ENCODE measurements at places on chromosomes 1 and 21.

DNA sequence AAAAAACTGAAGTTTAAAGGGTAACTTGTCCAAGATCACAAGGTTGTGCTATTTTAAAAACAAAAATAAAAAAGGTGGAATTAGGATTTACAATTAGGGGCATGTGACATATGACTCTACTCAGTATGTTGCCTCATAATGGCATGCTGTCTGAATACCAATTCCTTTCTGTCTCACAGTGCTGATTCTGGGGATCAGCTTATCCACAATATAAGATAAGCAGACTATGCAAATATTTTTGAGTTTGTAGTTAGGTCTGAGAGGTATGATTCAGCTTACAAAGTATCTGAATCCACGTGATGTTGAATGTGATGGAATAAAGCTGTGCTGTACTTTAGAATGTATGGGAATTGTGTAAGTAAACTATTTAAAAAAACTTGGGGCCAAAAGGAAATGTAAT lies 216.6 kb downstream of the HHIPL2 start:
- DNase-seq = no peak

GRCh38 chr1:33443080-33443704 lies 12.3 kb upstream of the PHC2 start:
- DNase-seq = no peak

- peak; percentile 53 for DNase-seq
Measured at GRCh38 chr1:198878566-198878965, 239.7 kb downstream of the PTPRC start.

- peak; percentile 91 for DNase-seq
Measured at GRCh38 chr1:170929412-170929834, 5.9 kb upstream of the MROH9 start.

- DNase-seq = peak; percentile 38
Measured at GRCh38 chr1:90386899-90387720, 330.0 kb downstream of the BARHL2 start.

DNA sequence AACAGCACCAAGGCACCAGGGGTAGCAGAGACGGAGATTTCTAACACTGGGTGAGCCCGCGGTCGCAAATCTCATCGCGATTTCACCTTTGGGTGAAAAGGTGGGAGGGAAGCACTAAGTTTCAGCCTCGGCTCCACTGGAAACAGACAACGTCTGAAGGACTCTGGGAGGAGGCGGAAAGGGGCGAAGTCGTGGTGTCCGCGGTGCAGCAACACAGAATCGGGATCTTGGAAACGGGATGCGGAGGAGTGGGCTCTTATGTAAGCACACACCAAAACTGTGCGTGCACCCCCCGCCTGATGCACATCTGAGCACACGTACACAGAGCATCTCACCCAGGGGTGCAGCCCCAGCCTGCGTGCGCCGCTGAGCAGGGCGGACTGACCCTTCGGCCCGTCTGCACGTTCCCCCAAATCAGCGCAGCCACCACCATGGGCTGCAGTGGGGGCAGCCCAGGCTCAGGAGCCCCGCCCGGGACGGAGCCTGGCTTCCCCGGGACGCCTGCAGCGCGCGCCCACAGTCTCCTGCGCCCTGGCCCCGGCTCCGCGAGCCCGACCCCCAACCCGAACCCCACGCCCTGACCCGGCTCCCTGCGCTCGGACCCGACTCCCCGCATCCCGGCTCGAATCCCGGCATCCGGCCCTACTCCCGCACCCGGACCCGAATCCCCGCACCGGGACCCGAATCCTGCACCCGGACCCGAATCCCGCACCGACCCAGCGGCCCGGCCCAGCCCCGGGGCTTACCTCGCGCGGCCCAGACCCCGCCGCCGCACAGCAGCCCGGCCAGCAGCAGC lies 670 bp downstream of the CLSTN1 start:
- DNase-seq = no peak

DNA sequence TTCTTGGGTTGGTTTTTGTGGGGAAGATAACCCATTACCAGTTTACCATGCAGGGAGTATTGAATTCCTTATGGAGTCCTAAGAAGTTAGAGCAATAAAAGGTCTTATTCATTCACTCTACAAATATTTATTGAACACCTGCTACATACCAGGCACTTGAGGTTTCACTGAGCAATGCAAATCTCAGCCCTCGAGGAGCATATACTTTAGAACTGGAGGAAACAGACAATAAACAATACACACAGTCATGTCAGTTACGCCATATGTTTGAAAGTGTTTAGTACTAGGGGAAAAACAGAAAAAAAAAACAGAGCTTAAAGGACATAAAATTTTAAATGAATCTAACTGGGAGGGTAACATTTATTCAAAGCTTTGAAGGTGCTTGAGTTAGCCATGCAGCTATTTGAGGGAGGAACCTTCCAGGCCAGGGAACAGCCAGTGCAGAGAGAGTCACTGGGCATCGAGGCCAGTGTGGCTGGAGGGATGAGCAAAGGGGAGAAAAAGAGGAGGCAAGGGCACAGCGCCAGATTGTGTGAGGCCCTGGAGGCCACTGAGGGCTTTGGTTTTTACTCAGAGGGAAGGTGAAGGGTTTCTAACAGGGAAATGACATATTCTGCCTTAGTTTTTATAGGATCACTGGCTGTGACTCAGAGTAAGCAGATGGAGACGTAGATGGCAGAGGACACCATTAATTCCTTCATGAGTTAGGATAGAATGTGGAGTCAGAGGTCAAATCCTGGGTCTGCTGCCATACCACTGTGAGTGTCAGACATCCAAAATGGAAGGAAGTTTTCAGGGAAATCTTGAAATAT lies 32.7 kb downstream of the C1orf21 start:
- peak; percentile 46 for DNase-seq

DNA sequence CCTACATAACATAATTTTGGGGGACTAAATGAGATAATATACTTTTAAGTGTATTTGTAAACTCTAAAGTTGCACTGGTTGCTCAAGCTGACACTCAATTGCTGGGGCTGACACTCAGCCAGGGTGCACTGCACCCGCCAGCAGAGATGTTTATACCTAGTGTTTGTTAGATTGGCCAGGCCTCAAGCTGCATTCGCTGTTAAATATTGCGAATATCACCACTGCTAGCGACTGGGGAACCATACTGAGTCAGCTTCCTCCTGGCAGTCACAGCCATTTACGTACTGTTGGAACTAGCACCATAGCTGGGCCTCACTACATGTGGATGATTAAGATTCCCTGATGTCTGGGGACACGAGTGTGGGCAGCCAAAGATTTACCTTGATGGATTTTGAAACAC lies 12.7 kb upstream of the RWDD3 start:
- DNase-seq = no peak

DNA sequence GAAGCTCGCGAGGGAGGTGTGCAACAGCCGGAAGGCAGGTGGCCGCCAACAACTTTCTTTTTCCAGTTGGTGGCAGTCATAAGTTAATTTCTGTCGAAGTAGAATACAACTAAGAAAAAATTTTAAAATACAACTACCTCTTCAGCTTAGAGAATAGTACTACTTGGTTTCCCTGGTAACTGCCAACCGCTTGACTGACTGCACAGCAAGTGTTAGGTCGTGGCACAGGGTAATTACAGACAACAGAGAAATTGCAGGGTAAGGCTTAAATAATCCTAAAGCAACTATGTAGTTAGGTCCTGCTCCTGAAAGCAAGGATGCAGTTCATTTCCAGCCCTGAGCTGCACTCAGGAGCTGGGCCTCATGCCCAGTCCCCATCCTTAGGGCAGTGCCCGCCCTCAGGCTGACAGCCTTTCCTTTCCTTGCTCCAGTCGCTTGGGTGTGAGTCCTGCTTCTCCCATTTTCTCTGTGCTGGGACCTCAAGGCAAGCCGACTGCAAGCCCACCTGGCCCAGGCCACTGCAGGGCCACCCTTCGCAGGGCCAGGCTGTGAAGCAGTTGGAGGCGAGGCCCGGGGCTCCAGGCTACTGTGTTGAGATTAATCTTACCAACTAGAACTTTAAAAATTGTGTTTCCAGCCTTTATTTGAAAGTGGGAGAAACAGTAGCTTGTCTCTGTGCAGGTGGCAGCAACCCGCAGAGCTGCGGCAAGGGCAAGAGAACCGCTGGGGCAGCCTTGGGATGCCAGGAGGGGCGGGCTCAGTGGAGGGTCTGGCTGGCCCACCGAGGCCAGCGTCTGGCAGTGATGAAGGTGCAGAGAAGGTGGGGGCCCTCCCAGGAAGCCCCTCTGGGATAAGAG lies 148.3 kb downstream of the PCBP3 start:
- DNase-seq = no peak

GRCh38 chr1:199758626-199759255 lies 268.8 kb upstream of the NR5A2 start:
- no peak for DNase-seq

GRCh38 chr21:45299864-45300785 lies 12.4 kb upstream of the POFUT2 start:
- DNase-seq = no peak

DNA sequence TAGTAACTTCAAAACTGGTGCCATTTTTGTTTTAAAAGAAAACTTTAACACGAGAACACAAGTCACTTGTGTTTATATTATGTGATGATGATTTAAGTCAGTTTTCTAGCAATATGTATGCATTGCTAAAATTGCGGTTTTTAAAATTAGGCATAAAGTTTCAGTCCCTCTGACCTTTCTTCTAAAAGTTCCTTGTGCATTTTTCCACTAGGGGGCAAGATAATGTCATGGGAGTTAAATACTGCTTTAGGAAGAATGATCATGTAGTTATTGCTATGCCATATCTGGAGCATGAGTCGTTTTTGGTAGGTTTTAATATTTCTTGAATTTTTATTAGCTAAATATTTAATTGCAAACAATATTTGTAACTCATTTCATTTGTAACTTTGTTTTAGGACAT lies 10.7 kb downstream of the CDC7 start:
- DNase-seq = peak; percentile 57

GRCh38 chr1:201302163-201303152 lies 19.2 kb downstream of the PKP1 start:
- no peak for DNase-seq

- DNase-seq = no peak
Measured at GRCh38 chr1:31593770-31594632, 17.7 kb downstream of the TINAGL1 start.

DNA sequence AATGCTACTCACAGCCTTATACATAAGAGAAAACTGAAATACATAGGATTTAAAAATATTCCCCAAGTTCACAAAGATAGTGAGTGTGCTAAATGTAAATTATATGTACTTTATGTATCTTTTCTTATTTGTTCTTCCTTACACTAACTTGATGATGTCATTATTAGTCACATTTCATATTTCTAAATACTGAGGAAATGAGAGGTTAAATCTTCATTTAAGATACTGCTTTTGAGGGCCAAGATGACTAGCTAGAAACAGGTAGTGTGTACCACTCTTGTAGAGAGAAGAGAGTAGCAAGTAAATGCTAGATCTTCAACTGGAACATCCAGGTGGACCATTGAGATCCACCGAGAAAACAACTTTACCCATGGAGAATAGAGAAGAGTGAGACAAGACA lies 29.8 kb downstream of the PYHIN1 start:
- DNase-seq = no peak

- DNase-seq = no peak
Measured at GRCh38 chr1:48767975-48768510, 8.6 kb downstream of the BEND5 start.

DNA sequence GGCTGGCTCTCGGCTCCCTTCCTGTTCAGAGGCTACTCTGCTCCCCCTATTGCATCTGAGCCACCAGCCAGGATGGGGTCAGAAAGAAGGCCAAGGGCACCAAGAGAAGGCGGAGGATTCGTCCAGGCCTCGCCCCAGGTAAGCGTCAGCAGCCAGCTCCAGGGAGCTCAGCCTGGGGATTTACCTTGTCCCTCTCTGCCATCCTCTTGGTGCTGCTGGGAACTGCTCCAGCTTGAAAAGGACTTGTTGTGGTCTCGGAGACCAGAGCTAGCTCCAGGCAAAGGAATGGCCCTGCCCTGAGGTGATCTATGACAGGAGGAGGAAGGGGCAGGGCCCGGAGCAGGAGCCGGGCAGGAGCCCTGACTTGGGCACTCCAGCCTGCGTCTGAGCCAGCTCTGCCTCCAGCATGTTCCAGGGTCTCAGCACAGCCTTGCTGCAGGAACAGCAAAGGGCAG lies 113.7 kb upstream of the IFFO2 start:
- no peak for DNase-seq

DNA sequence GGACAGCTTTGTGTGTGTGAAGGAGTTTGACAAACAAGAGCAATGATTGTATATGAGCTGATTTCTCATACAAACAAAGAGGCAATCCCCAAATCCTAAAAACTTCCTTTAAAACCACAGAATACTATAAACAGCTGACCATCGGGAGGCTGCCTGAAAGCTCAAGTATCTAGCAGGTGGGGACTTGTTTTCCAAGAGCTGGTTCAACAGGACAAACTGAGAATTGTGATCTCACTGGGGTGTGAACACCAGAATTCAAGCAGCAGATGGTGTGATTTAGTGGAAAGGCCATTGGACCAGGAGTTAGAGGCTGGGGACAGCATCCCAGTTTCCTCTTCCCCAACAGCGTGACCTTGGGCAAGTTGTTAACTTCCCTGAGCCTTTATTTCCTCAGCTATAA lies 13.9 kb downstream of the LMX1A start:
- no peak for DNase-seq

DNA sequence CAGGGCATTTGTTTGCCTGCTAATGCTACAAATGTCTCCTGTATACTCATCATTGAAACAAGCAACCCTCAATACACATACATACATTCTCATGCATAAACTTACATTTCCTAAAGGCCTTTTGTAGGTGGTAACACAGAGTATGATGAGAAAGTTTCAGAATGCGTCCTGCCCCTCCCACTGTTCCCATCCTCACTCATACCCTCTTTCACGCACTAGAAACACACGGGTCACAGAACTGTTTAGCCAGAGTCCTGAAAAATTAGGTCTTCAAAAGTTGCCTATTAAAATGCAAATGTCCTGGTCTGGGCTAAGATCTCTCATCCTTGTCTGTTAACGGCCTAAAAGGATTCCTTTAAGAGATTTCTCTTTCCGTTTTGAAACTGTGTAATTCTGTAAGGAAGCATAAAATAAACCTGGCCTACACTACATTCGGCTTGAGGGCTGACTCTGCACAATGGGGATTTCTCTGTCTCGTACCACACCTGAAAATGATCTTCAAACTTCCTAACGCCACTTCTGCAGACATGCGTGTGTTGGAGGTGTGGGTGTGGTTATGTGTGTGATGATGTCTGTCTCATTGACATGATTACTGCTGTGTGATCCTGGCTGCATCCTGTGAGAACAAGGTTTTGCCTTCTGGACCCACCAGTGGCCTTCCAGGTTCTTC lies 5.3 kb upstream of the FCER1A start:
- no peak for DNase-seq

All from foreskin melanocyte (primary cell).